Amniotic stem cell (primary cell): ENCODE measurements at places on chromosomes 7 and 10.

GRCh38 chr7:13420726-13421125, 568.7 kb downstream of the ETV1 start:
- DNase-seq: no peak

DNA sequence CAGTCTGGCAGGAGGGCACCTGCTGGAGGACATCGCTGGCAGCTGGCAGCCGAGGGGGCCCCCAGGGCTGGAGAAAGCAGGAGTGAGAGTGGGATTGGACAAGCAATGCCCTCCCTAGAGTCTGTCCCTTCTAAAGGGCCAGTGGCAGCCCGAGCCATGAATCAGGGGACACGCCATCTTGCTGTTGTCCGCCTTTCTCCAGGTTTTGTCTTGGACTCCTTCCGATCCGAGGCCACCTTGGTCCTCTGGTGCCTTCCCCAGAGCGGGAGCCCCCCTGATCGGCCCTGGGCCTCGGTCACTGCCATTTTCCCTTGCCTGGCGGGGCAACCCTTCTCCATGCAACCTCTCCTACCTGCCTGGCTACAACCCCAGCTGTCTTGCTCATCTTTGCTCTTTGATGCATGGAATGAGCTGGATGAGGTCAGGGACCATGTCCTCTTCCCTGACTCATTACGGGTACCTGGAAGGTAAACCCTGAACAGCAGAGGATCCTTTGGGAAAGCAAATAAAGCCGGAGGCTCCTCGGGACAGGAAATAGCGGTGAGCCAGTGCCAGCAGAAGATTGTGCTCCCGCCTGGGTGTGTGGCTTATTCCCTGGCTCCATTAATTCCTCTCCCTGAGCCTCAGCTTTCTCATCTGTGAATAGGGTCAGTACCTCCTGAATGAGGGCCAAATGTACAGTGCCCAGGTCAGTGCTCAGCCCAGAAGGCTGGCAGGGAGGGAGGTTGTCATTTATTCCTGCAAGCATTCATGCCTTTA, 112.0 kb downstream of the GRK5 start:
- DNase-seq: no peak

GRCh38 chr7:80950550-80950967, 31.7 kb upstream of the SEMA3C start:
- DNase-seq: no peak

DNA sequence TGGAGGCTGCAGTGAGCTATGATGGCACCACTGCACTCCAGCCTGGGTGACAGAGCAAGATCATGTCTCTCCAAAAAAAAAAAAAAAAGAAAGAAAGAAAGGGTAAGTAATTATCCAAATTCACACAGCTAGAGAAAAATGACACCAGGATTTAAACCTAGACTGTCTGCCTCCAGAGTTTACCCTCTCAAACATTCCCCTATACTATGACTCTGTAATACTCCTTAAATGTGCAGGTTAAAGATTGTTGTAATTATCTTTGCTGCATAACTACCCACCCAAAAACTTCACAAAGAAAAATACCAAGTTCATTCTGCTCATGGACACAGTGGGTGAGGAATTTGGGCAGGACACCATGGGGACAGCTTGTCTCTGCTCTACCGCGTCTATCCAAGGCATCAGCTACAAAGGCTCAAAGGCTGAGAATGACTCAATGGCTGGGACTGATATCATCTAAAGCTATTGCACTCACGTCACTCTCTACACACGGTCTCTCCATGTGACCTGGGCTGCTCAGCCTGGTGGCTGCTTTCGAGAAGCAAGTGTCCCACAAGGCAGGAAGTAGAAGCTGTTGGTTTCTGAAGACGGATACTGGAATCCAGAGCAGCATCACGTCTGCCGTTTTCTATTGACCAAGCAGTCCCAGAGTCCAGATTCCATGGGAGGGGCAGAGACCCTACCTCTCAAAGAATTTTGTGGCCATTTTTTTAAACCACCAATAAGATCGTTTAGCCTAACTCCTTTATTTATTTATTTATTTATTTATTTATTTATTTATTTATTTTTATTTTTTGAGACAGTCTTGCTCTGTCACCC, 185.7 kb upstream of the AUTS2 start:
- no peak for DNase-seq
